DND-41 (cell line): ENCODE measurements at places on chromosomes 7 and 10.

DNA sequence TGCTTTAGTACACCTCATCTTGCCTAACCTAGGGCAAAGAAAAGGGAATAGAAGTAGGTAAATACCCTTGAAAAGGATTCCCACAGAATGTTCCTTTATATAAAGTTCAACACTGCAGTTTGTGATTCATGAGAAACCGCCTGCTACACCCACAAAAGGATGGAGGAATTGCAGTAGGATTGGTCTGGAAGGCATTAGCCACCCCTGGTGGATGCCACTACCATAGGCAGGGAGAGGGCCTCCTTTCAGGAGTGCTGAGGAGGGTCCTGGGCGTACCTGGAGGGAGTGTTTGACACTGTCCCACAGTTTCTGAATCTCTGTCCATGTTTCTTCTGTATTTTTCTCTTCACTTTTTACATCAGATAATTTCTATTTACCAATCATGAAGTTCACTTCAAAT is 221.8 kb upstream of the TMEM72 start:
- no peak overlapping the region for H3K4me3 ChIP-seq
- H3K27me3 ChIP-seq: no peaks in the 10 kb centered on the region
- DNase-seq: no peak
- H3K27ac ChIP-seq: no peak overlapping the region

GRCh38 chr10:45152726-45153125 is 152.0 kb downstream of the ZNF22 start:
- H3K4me3 ChIP-seq: no peak overlapping the region
- no peaks in the 10 kb centered on the region for H3K4me1 ChIP-seq
- DNase-seq: no peak
- H3K27me3 ChIP-seq: no peaks in the 10 kb centered on the region
- no peaks in the 10 kb centered on the region for H3K36me3 ChIP-seq
- no peak overlapping the region for H3K27ac ChIP-seq

- peak overlapping the region; percentile 95 for H3K27ac ChIP-seq
- peaks cover 57% of the 10 kb centered on the region for H3K36me3 ChIP-seq
- peak; percentile 42 for DNase-seq
Observed at GRCh38 chr10:102646610-102647442, 2.5 kb downstream of the TRIM8 start.

- DNase-seq: no peak
- H3K27me3 ChIP-seq: no peaks in the 10 kb centered on the region
- no peaks in the 10 kb centered on the region for H3K36me3 ChIP-seq
- H3K4me3 ChIP-seq: no peak overlapping the region
- H3K27ac ChIP-seq: no peak overlapping the region
Observed at GRCh38 chr7:84181628-84182027, 13.0 kb downstream of the SEMA3A start.

DNA sequence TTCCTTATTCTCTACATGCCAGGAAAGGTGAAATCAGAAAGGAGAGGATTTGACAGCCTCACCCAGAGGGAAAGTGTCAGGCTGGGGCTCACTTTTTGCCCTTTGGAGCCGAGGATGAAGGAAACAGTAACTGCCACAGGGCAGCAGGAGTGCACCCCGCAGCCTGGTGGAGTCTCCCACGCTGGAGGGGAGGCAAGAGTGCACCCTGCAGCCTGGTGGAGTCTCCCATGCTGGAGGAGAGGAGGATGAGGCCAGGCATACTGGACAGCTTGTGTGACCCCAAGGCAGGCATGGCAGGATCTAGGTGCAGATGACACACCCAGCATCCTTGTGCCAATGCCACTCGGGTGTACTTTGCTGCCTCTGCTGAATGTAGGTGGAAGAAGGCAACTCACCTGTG is 484.0 kb downstream of the DNAJB6 start:
- H3K4me3 ChIP-seq: no peak overlapping the region
- no peak for DNase-seq
- H3K36me3 ChIP-seq: no peaks in the 10 kb centered on the region
- no peaks in the 10 kb centered on the region for H3K27me3 ChIP-seq
- H3K4me1 ChIP-seq: no peaks in the 10 kb centered on the region

GRCh38 chr10:110528224-110528996 is 30.7 kb downstream of the DUSP5 start:
- no peak overlapping the region for H3K4me3 ChIP-seq
- no peaks in the 10 kb centered on the region for H3K36me3 ChIP-seq
- DNase-seq: no peak
- no peaks in the 10 kb centered on the region for H3K4me1 ChIP-seq
- H3K27ac ChIP-seq: no peak overlapping the region

DNA sequence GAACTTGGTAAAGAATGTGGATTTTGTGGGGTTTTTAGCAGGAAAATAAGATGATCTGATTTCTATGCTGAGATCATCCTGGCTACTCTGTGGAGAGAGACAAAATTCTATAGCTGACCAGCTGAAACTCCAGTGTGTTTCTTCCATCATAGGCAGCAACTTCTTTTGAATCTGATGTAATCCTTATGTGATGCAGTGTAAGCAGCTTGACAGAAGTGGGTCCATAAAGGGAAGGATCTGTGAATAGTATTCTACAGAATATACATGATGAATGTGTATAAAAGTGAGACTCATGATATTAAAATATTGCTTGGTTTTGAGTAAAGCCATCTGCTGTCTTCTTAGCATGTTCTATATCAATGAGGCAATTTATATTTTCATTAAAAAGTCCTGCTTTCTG is 4.4 kb downstream of the MYO3A start:
- no peaks in the 10 kb centered on the region for H3K27me3 ChIP-seq
- H3K36me3 ChIP-seq: no peaks in the 10 kb centered on the region
- no peaks in the 10 kb centered on the region for H3K4me1 ChIP-seq
- H3K4me3 ChIP-seq: no peak overlapping the region
- no peak for DNase-seq
- H3K27ac ChIP-seq: no peak overlapping the region

DNA sequence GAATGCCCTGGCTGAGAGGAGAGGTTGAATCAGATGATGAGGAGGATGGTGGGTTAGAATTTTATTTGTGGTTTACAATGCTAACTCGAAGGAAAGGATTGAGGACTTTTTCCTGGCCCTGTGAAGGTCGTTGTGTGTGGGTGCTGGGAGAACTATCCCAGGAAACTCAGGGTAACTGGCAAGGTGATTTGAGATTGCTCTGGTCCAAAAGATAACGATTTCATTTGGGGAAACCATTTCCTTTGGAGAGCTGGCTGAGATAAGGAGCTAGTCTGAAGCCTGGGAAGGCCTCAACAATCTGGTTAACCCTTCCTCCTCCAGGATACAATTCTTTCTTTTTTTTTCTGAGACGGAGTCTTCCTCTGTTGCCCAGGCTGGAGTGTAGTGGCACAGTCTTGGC is 33.0 kb downstream of the HK1 start:
- H3K4me3 ChIP-seq: no peak overlapping the region
- no peaks in the 10 kb centered on the region for H3K4me1 ChIP-seq
- no peak overlapping the region for H3K27ac ChIP-seq
- no peaks in the 10 kb centered on the region for H3K27me3 ChIP-seq
- no peak for DNase-seq
